ENCODE measurements at places on chromosomes 1 and 21.

- DNase-seq = no peak
These were observed 18.9 kb downstream of the SDE2 start for GRCh38 chr1:225980005-225980836.

DNA sequence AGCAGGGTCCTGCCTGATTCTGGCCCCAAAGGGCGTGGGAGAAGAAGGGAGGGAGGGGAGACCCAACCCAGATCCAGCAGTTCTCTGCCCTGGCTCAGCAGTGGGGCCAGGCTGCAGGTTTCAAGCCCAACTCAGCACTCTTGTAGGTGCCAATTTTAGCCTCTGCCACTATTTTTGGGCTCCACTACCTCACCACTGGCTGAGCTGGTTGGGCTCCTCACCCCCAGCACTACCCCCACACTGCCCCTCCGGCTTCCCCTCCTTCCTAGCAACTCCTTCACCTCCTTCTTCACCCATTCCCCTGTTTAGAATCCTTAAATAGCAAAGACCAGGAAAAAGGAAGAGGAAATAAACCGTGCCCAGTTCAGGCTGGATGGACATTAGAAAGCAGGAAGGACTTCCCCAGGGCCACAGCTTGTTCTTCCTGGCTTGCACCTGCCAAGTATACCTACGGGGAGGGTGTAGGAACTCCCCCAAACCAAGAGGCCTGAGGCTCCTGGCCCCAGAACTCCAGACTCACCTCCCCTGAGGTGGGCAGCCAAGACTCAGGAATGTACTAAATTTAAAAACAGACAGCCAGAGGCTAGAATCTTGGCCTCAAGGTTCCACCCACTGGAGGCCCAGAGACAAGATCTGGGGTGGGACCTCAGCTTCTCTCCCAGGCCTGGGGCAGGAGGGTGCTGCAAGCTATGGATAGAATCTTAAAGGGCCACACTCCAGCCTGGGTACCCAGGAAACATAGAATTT is 1.4 kb upstream of the ARHGEF2 start:
- peak; percentile 49 for DNase-seq

DNA sequence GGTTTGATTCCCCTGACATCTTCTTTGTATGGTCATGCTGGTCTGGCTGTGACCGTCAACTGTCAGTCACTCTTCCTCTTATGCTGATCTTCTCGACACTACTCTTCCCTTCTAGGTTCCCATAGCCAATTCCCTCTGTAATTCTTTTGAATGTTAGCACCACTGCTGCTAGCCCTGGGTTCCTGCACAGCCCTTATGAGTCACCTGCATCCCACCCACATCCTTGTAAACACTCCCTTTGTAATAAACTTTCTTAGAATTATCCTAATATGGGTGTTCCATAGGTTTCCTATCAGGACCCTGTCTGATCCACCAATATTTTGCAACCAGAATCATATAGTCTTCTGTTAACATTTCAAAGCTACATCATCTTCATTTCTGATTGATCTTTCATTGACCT is 37.1 kb downstream of the JUN start:
- DNase-seq = no peak

DNA sequence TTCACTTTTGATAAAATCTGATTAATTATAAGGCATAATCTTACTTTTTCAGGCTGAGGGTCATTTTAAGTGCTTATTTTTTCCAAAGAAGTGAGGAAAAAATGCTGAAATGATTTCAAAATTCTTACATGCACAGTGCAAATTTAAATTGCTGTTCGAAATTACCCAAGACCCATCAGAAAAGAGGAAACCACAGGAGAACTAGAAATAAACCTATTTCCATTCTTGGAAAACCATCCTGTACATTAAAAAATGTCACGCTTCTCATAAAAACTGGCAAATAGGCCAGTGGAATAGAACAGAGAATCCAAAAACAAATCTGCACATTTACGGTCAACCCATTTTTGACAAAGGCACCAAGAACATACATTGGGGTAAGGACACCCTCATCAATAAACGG is 414.9 kb downstream of the SMYD3 start:
- no peak for DNase-seq

All from fibroblast of skin of scalp (primary cell).